ENCODE measurements at places on chromosomes 4 and X.

DNA sequence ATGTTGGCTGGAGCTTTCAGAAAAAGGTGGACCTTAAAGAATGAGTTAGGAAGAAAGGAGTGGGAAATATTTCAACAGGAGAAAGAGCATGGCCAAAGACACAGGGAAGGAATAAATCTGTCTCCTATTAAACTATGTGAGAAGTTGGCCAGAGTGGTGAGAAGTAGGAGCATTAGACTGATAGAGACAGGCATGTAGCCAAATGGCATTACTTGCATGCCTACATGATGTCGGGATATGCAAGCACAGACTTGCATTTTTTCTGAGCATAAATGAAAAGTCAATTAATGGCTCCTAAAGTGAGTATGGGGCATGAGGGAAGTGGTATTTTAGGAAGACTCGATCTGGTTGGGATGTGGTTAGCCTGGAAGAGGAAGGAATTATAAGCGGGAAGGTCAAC, 279.6 kb upstream of the PITX2 start:
- DNase-seq, result no peak

- DNase-seq, result no peak
Measured at GRCh38 chr4:25068386-25068785, 37.6 kb upstream of the LGI2 start.

DNA sequence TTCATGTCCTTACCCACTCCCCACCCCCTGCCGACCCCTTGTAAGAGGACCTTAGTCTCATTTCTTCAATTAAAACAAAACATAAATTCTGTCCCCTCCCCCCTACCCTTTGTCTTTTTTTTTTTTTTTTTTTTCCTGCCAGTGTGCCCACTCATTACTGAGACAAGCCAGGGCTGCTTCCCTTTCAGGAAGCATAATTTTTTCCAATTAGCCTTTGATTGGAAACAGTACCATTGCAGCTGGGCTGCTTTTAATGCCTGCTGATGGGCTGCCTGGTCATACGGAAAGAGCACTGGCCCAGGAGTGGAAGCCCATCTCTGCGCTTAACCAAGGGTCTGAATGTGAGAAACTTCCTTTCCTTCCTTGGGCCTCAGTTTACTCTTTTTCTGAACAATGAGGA, 18.6 kb upstream of the CAPN6 start:
- no peak for DNase-seq

DNA sequence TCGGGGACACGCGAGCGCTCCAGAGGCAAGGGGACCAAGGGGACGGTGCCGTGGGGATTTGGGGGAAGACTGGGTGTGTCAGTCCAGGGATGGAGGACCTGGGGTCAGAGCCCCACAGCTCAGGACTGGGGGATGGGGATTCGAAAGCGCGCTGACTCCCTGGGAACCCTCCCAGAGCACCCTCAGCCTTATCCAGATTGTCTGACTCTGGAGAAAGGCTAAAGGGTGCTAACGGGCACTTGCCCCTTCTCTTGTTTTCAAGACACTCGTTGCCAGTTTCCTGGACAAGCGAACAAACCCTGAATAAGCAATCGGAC, 1.1 kb downstream of the DOCK11 start:
- no peak for DNase-seq

GRCh38 chrX:39144956-39145355, 343.7 kb downstream of the MID1IP1 start:
- DNase-seq, result no peak

DNA sequence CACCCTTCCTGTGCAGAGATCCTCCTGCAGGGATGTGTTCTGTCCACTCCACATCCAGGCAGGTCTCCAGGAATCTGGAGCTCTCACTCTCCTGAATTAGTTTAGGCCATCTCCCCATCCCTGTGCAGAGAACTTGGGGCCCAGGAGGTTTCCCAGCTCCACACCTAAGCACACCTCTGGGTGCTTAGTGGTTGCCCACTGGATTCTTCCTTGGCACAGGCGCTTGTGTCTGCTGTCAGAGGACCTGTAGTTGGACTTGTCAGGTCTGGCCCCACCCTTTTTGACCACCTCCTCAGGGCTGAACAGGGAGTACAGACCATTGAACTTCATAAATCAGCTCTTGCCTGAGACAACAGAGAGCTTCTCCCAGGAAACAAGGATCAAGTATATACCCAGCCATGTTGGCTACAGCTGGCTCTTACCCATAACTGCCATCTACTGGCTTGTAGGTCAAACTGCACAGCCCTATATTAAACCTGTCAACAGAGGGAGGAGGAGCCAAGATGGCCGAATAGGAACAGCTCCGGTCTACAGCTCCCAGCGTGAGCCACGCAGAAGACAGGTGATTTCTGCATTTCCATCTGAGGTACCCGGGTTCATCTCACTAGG, 275.5 kb downstream of the PPARGC1A start:
- no peak for DNase-seq

GRCh38 chrX:150873616-150874015, 24.9 kb downstream of the CD99L2 start:
- DNase-seq, result no peak

DNA sequence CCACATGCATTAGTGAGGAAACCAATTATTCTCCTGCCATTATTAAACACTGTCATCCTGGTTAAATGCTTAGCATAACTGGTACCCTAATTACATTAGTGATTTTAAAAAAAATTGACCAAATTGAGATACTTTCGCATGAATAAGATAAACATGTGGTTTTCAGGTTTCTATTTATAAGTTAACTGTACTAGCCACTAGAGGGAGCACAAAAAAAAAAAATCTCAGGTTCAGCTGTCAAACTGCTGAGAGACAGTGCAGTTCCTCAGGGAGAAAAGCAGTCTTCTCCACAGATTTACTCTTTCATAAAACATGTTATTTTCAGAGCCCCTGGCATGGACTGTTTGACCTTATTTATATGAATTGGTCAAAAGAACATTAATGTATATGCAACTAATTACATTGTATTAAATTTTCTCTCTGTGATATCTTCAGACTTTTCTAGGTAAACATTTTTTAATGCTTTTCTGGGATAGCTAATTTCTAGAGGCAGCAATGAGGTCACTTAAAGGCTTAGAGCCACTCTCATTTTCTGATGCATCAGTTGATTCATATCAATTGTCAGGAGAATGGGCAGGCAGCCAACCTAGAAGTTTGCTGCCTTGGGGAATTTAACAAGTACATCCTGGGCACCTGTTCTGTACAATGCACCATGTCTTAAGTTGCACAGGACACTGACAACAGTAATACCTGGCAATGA, 167.5 kb downstream of the CDS1 start:
- no peak for DNase-seq

- DNase-seq, result no peak
Measured at GRCh38 chr4:19300213-19300612, 951.5 kb upstream of the SLIT2 start.

DNA sequence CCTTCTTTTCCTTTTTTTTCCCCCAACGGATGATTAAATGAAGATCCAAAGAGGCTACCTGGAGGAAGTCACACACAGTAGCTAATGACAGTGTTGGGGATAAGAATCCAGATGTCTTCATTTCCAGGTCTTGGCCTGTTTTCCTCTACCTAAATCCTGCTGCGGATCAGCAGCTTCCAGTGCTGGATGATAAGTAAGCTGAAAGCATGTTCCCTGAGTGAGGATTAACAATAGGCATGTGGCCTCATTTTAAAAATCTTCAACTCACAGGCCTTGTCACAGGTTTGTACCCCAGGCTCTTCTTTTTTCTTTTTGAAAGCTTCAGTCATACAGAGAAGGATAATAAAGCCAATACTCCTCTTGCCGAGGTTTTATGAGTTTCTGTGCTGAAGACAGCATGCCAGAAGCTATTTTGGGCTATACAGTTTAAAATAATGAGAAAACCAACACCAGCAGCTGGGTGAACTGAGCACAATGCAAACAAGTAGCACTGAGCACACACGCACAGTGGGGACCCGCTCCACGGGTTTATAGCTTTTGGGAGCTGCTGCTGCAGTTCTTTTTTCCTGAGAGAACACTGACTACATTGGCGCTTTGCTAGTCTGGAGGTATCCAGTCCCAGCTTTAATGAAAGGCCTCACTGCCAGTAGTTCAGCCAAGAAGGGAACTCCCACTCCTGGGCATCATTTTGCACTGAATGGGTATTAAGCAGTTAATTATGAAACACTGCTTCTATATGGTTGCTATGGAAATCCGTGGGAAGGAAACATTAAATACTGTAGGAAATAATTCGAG, 184.2 kb upstream of the CTSO start:
- no peak for DNase-seq

GRCh38 chr4:51836549-51836948, 6.4 kb upstream of the DCUN1D4 start:
- no peak for DNase-seq

DNA sequence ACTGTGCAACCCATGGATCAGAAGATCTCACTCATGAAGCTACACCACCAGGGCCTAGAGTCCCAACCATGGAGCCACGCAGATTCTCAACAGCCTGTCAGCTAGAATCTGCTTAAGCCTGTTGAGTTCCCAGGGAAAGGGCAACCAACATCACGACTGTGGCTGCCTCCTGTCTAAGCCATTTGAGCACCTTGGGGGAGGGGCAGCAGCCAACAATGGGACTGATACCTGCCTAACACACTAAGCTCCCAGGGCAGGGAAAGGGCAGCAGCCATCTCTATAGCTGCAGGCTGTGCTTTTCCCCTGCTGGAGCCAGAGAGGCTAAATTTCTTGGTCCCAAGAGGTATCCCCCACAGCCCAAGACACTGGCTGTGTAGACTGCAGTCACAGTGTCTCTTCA, 96.5 kb upstream of the TCEAL2 start:
- DNase-seq, result no peak

DNA sequence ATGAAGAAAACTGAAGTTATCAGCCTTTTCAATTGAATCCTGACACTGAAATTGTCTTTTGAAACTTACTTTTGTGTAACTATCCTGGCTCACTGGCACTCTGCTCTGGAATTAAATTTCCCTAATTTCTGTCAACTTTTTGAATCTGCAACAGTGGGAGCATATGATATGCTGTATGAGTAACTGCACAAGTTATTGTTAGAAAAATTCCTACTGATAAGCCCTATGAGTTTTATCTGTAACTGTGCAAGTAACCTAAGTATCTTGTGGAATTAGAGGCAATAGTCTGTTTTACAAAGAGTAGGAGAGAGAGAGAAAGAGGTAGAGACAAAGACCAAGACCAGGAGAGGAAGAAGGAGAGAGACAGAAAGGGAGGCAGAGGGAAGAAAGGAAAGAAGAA, 9.2 kb upstream of the HPGD start:
- no peak for DNase-seq

- DNase-seq, result no peak
Measured at GRCh38 chr4:81326581-81326980, 111.6 kb upstream of the PRKG2 start.

DNA sequence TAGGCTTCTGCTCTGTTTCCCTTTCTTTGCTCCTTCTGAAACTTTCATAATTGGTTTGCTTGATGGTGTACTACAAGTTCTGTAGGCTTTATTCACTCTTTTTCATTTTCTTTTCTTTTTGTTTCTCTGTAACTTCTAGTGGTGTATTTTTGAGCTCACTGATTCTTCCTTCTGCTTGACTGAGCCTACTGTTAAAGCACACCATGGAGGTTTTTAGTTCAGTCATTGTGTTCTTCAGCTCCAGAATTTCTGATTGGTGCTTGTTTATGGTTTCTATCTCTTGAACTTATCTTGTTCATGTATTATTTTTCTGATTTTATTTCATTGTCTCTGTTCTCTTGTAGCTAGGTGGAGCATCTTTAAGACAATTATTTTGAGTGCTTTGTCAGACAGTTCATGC, 33.4 kb upstream of the C4orf54 start:
- DNase-seq, result no peak

DNA sequence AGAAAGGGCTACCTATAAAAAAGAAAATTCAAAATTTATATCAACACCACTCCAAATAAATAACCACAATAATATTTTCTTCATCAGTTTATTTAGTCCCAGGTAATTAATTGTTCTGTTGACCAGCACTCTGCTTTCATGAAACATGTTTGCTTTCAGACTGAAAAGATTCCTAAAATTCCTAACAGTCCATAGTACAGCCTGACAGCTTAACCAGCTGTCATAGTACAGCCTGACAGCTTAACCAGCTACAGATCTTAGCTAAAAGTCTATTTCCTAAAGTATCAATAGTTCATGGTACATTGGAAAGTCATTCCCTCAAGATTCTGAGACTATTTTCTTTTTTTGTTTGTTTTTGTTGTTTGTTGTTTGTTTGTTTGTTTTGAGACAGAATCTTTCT, 144.1 kb upstream of the DDX53 start:
- no peak for DNase-seq

GRCh38 chr4:118749347-118749988, 64.3 kb downstream of the METTL14 start:
- DNase-seq, result no peak

DNA sequence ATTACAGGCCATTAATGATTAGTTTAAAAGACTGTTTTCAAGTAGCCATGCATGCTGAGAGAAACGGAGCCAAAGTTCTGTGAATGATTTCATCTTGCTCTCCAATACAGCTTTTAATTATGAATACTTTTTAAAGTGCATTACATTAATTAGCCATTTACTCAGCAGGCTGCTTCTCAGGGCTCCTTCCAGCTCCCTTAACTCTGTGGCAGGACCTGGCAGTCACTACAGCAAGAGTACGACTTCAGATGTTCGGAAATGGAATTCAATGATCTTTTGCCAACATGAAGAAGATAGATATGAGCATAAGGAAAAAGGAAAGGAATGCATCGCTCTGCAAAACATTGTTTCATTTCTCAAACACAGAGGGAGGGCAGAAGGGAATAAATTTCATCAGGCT, 987.2 kb downstream of the PDHA2 start:
- no peak for DNase-seq

DNA sequence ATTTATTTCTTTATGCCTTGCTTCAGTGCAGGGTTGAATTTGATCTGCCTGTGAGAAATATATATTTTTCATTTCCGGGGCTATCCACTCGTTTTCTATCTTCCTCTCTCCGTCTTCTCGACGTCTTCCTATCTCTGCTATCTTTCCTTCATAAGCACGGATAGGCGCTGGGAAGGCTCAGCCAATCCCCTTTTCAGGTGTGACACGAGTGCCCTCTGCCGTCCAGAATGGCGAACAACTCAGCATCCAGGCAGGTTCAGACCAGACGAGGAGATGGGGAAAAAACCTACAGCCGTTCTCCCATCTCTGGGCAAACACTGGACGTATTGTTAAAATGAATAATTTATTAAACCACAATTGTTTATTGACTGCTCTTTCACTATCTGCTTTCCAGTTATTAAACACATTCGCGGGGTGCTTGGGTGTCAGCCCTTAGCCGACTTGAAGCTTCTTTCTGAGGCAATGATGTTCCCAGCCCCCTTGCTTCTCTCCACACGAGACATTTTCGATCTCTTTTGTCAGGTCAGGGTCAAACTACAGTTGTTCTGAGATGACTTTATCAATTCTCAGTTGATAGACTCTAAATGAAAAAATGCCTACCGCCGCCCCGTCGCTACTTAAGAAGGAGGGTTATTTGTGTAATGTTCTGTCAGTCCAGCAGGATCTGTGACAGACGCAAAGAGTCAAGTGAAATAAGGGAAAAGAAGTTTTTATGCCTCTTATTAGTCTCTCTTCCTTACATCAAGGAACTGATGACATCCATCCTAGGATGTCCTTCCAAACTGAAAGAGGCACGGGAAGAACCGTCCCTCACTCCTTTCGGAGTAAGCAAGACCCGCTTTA, 96.3 kb upstream of the NOCT start:
- DNase-seq, result peak; percentile 93

- DNase-seq, result no peak
Measured at GRCh38 chr4:163988391-163988790, 493.9 kb downstream of the TMA16 start.

GRCh38 chr4:80540349-80540748, 204.8 kb downstream of the CFAP299 start:
- DNase-seq, result no peak

All from hippocampal formation (tissue), 2 donors.